Head of caudate nucleus (tissue), 42 donors: ENCODE measurements at places on chromosomes 2 and 18.

DNA sequence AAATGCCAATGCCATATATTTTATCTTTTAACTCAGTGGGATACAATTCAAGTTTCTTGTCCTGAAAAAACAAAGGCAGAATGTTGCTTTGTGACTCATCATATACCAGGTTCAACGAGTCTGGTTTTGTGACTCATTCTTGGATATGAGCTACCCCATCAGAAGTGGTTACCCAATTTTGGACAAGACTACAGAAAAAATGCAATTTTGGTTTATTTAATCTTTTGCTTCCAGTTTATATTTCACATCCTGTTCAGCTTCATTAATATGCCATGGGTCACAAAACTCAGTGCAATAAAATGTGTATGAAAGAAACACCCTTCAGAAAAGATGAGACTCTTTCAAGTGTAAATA, 25.0 kb downstream of the FN1 start:
- no peak for DNase-seq

DNA sequence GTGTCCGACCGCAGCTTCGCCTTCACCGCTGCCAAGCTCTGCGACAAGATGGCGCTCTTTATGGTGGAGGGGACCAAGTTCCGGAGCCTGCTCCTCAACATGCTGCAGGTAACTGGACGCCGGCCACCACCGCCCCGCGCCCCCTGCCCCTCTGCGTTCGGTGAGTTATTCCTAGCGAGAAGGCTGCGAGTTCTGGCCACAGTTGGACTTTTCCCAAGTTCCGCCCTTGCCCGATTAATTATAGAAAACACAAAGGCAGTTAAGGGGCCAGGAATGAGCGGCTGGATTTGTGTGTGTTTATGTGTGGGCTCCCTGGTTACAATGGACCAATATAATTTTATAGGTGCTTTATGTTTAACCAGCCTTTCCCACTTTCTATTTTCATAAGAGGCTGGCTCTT, 189.2 kb downstream of the SMAD7 start:
- DNase-seq: no peak

GRCh38 chr18:42275949-42276730, 321.1 kb downstream of the PIK3C3 start:
- DNase-seq: no peak

- no peak for DNase-seq
These were observed 537.1 kb upstream of the ID2 start for GRCh38 chr2:8144785-8145184.

- DNase-seq: no peak
These were observed 84.0 kb downstream of the EVA1A start for GRCh38 chr2:75476761-75477160.

GRCh38 chr2:10588931-10589330, 100.8 kb downstream of the NOL10 start:
- DNase-seq: no peak

DNA sequence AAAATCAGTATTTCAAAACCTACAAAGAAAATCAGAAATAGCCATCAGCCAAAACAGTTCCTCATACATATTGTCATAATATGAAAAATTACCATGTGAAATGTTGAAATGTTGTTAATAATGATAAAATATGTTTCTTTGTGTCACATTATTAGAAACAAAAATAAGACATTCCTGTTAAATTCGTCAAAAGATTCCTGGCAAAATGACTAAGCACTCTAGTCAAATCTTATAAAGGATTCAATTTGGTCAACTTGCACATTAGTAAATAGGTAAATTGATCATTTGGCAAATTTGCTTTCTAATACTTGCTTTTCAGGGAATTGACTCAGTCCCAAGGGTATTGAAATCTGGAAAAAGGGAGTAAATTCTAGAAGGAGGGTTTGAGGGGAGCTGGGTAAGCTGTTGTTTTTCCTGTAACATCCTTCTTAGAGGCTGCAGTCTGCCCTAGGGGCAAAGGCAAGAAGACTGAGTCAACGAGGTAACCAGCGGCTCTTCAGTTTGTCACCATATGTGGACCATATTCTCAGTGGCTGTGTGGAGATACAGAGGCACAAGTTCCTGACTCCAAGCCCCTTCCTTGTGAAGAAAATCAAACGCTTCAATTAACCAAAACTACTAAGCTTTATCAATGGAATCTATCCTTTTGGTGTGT, 482.3 kb downstream of the TNS1 start:
- DNase-seq: no peak

DNA sequence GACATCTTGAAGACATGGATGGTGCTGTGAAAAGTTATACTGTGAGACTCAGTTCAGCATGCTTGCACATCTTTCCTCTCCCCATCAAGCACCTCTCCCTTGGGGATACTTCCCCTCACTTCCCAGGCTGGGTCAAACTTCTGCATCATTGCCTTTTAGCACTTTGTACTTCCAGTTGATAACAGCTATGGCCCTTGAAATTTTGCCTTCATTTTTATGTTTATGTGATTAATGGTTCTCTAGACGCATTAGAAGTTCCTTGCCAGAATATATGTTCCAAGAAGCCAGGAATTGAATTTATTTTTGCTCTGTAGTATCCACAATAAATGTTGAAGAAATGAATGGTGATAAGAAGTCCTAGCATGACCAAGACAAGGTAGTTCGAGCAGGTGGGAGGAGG, 120.9 kb upstream of the ST6GAL2 start:
- DNase-seq: no peak

DNA sequence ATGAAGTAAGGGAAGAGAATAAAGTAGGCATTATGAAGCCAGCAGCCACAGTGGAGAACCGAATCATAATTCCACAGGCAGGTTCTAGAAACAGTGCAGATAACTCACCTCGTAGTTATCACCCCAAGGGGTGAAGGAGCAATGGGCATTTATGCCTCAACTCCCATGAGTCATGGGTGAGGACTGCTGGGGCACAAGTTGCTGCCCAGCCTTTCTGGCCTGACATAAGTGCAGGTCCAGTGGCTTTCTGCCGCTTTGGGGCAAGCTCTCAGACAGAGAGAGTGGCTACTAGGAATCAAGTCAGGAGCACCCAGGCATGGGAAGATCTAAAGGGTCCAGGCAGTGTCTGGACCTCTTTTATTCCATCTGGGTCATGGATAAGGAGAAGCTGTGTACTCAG, 149.8 kb downstream of the SUCLG1 start:
- DNase-seq: no peak

- DNase-seq: no peak
These were observed 58.0 kb downstream of the CCDC88A start for GRCh38 chr2:55361465-55362189.

DNA sequence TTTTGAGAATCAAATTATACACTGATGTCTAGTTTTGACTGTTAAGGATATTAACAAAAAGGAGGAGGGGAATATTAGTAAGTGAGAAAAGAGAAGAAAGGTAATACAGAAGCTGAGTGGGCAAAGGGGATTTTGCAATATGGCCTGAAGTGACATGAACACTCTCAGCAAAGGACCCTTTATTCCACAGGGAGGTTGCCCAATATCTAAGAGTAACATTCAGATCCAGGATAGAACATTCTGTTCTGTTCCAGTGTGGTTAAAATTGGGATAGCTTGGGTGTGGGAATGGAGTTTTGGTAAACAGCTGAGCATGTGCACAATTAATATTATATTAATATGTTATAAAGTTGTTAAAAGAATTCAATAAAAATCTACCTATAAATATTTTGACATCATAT, 120.1 kb downstream of the ZNF385B start:
- no peak for DNase-seq

DNA sequence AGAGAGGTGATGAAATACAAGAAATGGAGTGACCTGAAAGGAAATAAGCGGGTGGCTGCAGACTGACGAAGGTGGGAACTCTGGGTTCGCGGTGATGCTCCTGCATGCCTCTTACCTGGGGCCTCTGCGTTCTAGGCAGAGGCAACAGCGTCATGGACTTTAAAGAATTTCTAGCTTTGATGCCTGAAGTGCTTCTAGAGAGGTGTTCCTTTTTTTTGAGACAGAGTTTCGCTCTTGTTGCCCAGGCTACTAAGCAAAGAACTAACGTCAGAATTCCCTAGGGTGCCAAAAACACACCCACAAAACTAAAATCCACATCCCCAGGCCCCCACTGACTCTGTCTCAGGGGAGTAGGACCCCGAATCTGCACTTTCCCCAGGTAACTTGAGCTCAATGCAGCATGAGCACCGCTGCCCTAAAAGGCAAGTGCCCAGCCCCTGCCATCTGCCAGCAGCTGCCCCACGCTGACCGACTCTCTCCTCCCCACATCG, 110.5 kb upstream of the ID2 start:
- no peak for DNase-seq

DNA sequence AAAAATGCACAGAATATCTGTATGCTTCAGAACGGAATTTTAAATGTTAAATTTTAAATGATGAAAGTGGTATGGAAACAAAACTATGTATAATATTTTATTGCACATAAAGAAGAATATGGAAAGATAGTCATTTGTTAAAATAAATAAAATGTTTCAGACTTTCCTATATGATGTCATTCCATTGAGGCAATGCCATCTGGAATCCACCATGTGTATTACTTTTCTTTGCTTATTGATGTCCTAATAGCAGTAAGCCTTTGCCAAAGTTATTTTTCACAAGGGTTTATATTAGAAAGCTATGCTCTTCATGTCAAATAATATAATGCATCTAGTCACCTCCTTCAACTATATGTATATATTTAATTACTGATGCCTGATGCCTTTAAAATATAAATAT, 601.6 kb upstream of the PKDCC start:
- no peak for DNase-seq

DNA sequence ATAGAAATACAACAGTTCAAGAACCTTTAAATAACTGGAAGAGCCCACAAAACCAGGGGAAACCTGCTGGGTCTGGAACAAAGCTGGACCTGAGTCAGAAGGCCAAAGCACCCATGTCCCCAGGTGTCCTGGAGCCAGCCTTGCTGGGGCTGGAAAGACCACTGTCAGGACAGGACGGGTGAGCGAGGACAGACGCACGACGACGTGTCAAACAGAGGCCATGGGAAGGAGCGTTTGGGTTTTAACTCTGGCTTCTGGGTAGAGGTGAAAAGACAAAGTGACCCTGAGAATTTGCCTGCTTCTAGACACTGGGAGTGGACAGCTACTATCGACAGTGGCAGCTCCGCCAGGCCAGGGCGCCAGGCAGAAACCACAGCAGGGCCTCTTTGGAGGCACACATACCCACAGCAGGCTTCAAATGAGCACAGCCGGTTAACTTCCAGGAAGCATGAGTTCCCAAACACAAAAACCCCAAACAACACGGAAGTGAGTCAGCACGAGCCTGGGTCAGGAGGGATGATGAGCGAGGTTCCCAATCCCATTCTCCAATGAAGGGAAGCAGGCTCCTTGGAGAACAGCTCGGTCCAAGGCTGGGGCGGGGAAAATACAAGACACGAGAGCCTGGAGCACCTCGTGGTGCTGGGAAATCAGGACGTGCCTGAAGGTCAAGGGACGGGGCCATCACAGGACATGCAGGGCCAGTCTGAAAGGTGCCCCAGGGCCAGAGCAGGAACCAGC, 208.0 kb downstream of the TWIST2 start:
- no peak for DNase-seq

DNA sequence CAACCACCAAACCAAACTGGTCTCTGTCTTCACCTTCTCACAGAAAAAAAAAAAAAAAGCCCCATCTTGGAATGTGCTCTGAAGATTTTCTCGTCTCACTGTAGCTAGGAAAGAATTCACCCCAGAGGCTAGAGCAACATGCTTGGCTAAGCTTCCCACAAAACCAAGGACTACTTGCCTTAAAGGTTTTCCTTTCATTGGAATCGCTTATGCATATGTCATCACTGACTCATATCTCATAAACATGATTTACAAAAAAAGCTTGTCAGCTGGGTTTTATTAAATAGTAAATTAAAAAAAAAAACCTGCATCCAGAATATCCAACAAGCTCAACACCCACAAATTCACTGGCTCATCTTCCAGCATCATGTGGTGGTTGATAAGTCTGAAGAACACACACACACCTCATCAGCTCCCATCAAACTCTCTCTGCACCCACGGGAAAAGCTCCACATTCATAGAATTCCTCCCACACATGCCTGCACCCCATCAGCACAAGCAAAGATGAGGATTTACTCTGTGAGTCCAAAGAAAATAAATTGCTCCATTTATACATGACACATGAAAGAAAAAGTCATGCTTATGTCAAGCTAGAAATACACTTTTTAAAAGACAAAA, 182.0 kb upstream of the TRIB2 start:
- peak; percentile 65 for DNase-seq

DNA sequence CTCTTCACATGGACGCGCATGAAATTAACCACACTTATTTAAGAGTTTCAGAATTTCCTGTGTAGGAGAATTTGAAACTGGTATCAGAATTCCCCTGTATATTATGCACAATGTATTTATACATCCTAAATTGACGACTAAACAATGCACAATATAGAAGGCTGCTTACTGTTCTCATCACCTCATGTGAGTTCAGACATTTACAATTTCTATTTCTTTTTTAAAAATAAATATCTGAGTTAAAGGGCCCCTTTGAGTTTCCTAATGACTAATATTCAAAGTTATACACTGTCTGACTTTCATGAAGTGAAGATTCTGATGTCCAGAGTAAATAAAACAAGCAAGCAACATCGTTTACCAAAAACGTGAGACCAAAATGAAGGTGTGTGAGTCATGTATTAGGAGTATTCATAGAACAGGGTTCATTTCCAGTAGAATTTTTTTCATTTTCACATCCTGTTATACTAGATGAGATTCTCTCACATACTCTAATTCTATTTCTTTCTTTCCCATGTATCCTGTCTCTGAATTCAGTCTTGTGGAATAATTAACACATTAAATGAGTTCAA, 406.2 kb downstream of the NUP35 start:
- DNase-seq: no peak

DNA sequence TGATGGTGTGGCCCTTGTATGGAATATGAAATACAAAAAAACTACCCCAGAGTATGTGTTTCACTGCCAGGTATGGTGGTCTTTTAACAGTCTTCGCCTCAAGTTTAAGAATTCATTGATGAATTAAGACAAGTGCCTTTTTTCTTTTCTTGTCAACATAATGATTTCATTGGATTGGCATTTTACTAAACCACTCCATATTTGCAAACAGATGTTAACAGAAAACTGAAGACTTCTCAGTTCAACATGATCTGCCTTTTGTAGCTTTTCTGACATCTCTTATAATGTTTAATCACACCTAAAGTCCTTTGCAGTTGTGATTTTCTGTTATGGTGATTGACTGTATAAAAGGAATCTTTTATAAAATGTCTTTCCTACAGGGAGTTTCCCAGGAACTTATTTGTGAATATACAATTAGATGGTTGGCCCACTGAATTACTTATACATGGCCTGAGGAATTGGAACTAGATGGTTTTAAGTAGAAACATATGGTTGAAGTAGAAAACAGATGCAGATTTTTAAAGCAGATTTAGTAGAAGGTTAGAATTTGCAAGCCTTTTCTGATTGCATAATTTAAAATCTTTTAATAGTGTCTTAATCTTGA, 39.7 kb downstream of the DYNC1I2 start:
- no peak for DNase-seq

DNA sequence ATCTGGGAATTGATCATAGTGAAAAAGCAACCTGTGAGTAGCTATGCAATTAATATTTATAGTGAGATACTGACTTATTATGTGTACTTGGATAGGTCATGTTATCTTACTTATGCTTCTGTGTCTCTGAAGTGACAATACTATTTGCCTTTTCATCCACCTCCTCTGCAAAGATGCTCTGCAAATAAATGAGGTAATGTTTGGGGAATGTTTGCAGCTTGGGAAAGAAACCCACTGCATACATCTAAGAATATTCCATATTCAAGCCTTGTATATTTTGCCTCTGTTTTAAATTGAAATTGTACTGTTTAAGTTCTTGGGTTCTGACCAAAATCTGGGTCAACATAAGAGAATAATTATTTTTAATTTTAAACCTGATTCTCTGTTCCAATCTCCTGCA, 217.4 kb upstream of the DTNA start:
- DNase-seq: no peak
